ENCODE measurements at places on chromosomes 4 and X. TPM values are rescaled to one million over a fixed set of nuclear protein-coding genes. Genes with fewer than 3 reads are reported as not detected.

GRCh38 chr4:183249854-183250253, 70.2 kb downstream of the CLDN22 start:
- H3K36me3 ChIP-seq = no peaks in the 10 kb centered on the region
- no peak overlapping the region for H3K27ac ChIP-seq
- H3K4me3 ChIP-seq = no peak overlapping the region
- no peak for DNase-seq
- no peaks in the 10 kb centered on the region for H3K4me1 ChIP-seq

DNA sequence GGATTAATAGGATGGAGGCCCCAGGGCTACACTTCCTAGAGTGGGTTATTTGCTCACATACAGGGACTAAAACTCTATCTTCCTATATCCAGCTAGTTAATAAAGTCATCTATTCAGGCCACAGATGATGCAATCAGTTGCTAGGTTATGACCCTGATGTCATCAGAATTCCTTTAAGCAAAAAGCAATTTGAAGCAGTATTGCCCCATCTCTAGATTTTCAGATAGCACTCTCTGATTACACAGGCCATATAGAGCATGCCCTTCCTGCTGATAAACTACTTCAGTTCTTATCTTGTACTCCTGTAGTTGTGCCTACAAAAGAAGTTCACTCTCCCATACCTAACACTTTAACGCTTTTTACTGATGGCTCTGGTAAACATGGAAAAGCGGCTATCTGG, 84.8 kb downstream of the TMEM144 start:
- no peak overlapping the region for H3K4me3 ChIP-seq
- no peaks in the 10 kb centered on the region for H3K27me3 ChIP-seq
- DNase-seq = no peak
- no peaks in the 10 kb centered on the region for H3K36me3 ChIP-seq

DNA sequence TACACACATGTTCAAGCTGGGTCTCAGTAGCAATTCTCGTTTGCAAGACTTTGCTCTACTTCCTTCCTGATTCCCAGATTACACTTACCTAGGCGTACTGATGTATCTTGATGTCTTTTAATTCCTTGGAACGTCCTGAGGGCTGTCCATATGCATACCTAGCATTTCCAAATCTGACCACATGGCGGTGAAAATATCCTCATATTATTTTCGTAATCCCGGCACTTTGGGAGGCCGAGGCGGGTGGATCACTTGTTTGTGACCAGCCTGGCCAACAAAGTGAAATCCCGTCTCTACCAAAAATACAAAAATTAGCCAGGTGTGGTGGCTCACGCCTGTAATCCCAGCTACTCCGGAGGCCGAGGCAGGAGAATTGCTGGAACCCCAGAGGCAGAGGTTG, 1786.3 kb upstream of the TENM3 start:
- no peak overlapping the region for H3K27ac ChIP-seq
- DNase-seq = no peak
- no peaks in the 10 kb centered on the region for H3K4me1 ChIP-seq
- H3K4me3 ChIP-seq = no peak overlapping the region
- no peaks in the 10 kb centered on the region for H3K27me3 ChIP-seq
- no peaks in the 10 kb centered on the region for H3K36me3 ChIP-seq

- no peaks in the 10 kb centered on the region for H3K4me1 ChIP-seq
- no peaks in the 10 kb centered on the region for H3K36me3 ChIP-seq
- DNase-seq = no peak
- no peak overlapping the region for H3K4me3 ChIP-seq
- H3K27ac ChIP-seq = no peak overlapping the region
Observed at GRCh38 chr4:129345609-129346008, 249.7 kb downstream of the C4orf33 start.

DNA sequence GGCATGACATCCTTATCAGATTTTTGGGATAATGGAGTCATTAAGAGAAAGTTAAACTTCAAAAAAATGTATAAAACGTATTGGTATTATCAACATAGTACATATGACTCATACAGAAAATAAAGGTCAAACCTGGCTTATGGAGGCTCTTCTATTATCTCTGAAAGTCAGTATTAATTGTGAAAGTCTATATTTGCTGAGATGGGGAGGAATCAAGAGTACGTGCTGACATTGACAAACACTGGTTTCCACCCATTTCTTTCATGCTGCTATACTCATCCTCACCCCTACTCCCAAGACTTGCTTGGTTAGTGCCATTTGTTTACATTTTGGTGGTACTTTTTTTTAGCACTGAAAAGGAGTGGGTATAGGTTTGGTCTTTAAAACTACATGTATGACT, 30.8 kb upstream of the PLA2G12A start:
- H3K4me1 ChIP-seq = no peaks in the 10 kb centered on the region
- DNase-seq = no peak
- no peak overlapping the region for H3K27ac ChIP-seq
- no peak overlapping the region for H3K4me3 ChIP-seq

DNA sequence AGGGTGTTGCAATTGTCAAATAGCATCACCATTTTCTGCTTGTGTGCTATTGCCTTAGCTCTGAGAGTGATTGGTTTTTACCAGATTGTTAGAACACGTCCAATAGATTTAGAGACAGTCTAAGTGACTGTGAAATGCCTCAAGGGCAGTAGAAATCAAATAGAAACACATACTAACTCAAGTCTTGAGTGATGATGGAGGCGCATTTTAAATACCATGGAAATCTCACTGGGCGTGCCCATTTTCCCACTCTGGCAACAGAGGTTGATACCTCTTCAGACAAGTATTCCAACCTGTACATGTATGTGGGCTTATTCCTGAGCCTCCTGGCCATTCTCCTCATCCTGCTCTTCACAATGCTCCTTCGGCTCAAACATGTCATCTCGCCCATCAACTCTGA, 7.2 kb downstream of the SERTM2 start:
- H3K4me3 ChIP-seq = no peak overlapping the region
- no peak overlapping the region for H3K27ac ChIP-seq
- no peaks in the 10 kb centered on the region for H3K36me3 ChIP-seq
- no peaks in the 10 kb centered on the region for H3K27me3 ChIP-seq
- no peak for DNase-seq

Gene LDB2
- total RNA-seq = not detected

DNA sequence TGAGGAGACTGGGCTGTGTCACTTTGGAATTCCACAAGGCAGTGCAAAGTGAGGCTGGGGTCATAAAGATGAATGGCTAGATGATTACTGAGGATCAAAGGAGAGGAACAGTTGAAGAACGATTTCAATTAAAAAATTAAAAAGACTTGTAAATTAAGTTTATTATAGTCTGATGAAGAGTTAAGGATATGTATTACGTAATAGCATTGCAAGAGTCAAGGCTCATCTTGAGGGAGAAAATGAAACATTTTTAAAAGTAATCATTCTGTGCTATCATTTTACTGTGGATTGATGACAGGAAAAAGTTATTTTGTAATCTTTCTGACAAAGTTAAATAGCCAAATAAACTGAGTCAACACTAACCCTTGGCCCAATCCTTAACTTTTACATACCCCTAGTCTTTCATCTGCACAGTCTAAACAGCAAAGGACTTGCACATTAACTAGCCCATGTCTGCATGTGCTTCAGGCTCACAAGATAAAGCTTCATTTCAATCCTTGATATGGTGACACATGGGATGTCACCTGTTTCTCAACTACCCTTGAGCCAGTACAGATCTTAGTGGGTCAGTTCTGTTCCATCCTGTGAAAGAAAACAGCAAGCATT, 465.5 kb upstream of the CTSO start:
- no peaks in the 10 kb centered on the region for H3K27me3 ChIP-seq
- H3K4me3 ChIP-seq = no peak overlapping the region
- H3K27ac ChIP-seq = no peak overlapping the region
- H3K36me3 ChIP-seq = no peaks in the 10 kb centered on the region
- DNase-seq = no peak

GRCh38 chr4:83722730-83723269, 186.9 kb downstream of the GPAT3 start:
- no peak overlapping the region for H3K4me3 ChIP-seq
- DNase-seq = no peak
- H3K4me1 ChIP-seq = no peaks in the 10 kb centered on the region
- peaks cover 5% of the 10 kb centered on the region for H3K27me3 ChIP-seq
- H3K27ac ChIP-seq = no peak overlapping the region

DNA sequence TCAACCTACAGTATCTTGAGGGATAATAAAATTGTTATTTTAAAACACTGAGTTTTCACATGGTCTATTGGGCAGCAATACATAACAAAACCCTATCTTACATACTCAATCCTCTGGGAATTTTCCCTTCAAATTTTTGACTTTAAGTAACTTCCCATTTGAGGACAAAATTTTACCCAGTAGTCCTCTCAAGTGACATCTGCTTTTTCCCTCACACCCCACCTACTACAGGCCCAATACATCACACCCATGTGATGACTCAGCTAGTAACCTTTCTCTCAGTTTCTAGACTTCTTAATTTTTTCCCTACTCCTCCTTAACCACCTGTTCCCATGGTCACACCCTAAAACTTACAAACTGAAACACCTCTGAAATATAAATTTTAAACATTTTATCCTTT, 12.2 kb upstream of the RAP1GDS1 start:
- no peaks in the 10 kb centered on the region for H3K27me3 ChIP-seq
- DNase-seq = no peak
- no peak overlapping the region for H3K27ac ChIP-seq
- H3K4me1 ChIP-seq = no peaks in the 10 kb centered on the region

Gene TIGD4
- total RNA-seq = 0.60 TPM
